Osteoblast (primary cell): ENCODE measurements at places on chromosomes 5 and 9. TPM values are rescaled to one million over a fixed set of nuclear protein-coding genes. Genes with fewer than 3 reads are reported as not detected.

EIF4E1B gene
- not detected in 2 replicates for total RNA-seq

SOWAHA gene
- under 0.01 and 0.29 TPM in 2 replicates for total RNA-seq

MEIKIN gene
- total RNA-seq = not detected in 2 replicates

PRRT1B gene
- not detected in 2 replicates for total RNA-seq

ZNF300 gene
- 5.9 and 6.5 TPM in 2 replicates for total RNA-seq

DNAJC25 gene
- total RNA-seq = 7.1 and 8.3 TPM in 2 replicates

GRXCR2 gene
- total RNA-seq = not detected in 2 replicates

GEMIN5 gene
- 10.3 and 11.6 TPM in 2 replicates for total RNA-seq

SHC3 gene
- under 0.01 and 0.36 TPM in 2 replicates for total RNA-seq

ORM1 gene
- total RNA-seq = not detected in 2 replicates

CERCAM gene
- total RNA-seq = 186 and 195 TPM in 2 replicates

RNF145 gene
- 37.7 and 38.4 TPM in 2 replicates for total RNA-seq

ZNF483 gene
- 5.9 and 6.2 TPM in 2 replicates for total RNA-seq

CNTLN gene
- 17.7 and 18.6 TPM in 2 replicates for total RNA-seq

SAPCD2 gene
- 0.88 and 1.1 TPM in 2 replicates for total RNA-seq

CCL28 gene
- 11.8 and 15.6 TPM in 2 replicates for total RNA-seq

COMMD10 gene
- total RNA-seq = 29.7 and 30.4 TPM in 2 replicates
